ENCODE measurements at places on chromosomes 13 and 19. TPM values are rescaled to one million over a fixed set of nuclear protein-coding genes. Genes with fewer than 3 reads are reported as not detected.

PRRG2 gene
- not detected for total RNA-seq

- DNase-seq, result no peak
Observed at GRCh38 chr13:90585392-90585791, 762.1 kb upstream of the MIR17HG start.

DNA sequence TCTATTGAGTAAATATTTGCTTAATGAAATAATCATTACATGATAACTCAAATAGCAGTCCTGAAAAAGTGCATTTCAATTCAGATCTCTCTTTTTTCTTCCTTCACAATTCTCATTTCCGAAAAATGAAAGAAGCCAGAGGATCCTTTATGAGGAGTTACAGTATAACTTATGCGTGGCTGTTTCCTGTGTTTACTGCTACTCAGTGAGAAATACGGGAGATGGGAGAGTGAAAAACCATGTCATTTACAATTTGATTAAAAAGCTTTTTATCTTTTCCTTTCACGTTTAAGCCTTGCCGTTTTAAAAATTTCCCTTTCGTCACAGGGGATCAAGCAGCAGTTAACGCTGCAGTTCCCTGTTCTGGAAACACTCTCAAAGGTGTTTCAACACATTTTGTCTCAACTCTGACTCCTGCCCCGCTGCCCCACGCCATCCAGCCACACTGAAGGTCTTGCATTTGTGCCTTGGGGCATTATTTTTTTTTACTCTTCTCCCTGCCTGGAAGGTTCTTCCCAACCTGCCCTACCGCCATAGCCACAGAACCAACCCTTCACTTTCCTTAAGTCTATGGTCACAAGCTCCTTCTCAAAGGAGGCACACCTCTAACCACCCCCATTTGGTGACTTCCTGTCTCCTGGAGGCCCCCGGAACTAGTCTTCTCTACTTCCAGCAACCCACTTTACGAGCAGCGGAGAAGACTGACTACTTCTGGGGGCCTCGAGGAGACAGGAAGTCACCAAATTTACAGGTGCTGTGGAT, 17.0 kb downstream of the KL start:
- DNase-seq, result no peak

- no peak for DNase-seq
Observed at GRCh38 chr13:27905650-27906049, 14.2 kb upstream of the PDX1 start.

DNA sequence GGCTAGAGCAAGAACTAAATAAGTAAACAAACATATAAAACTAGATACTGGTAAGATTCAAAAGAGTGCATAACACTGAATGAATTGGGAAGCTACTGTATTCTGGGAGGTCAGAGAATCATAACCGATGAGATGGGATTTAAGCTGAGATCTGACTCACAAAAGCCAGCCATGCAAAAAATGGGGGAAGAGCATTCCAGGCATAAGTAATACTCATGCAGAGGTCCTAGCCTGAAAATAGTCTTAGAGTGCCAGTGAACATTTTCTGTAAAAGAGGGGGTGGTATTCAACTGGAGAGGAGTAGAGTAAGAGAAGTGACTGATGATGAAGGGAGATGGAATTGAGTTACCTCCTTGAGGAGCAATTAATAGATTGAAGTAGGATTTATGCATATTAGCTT, 872.0 kb upstream of the GPC6 start:
- DNase-seq, result no peak
